T-helper 17 cell (primary cell): ENCODE measurements at places on chromosomes 12 and 14. TPM values are rescaled to one million over a fixed set of nuclear protein-coding genes. Genes with fewer than 3 reads are reported as not detected.

RTL1 gene
- not detected for total RNA-seq

- no peak for DNase-seq
Observed at GRCh38 chr14:75427126-75427481, 718 bp upstream of the JDP2 start.

OR11G2 gene
- not detected for total RNA-seq

DNA sequence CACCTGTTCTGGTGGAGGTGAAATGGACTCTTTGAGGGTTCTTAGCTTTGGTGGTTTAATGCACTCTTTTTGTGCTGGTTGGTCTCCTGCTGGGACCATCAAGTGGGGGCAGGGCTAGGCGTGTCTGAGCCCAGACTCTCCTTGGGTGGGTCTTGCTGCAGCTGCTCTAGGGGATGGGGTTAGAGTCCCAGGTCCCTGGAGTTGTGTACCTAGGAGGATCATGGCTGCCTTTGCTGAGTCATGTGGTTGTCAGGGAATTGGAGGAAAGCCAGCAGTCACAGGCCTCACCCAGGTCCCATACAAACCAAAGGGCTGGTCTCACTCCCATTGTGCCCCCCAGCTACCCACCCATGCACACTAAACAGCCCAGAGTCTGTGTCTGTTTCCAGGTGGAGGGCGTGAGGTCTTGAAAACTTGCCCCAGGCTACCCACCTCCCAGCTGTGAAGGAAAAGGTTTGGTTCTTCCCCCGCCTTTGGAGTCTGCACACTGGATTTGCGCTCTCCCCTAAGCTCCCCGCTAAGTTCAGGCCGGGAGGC, 387.7 kb downstream of the TMTC2 start:
- DNase-seq, result no peak

DNA sequence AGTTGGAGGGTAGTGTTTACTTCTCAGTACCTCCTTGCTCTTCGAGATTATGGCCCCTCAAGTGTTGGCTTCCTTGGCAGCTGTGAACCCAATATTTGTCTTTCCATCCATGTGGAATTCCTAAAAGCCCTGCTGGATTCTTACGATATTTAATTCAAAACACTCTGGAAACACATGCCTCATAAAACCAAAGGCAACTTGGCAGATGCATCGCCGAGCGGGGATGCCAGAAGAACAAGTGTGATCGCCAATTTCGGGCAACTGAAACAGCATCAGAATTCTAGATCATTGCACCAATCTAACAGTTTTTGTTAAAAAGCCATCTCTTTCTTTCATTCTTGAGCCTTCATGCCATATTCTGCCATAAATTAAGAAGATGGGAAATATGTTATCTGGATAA, 934.4 kb downstream of the AACS start:
- DNase-seq, result no peak

CCDC177 gene
- total RNA-seq, result not detected

CISTR gene
- not detected for total RNA-seq

FERMT2 gene
- 3.6 TPM for total RNA-seq

BDKRB2 gene
- not detected for total RNA-seq

GRCh38 chr12:51361161-51362016, 14.9 kb upstream of the CELA1 start:
- DNase-seq, result no peak

DNA sequence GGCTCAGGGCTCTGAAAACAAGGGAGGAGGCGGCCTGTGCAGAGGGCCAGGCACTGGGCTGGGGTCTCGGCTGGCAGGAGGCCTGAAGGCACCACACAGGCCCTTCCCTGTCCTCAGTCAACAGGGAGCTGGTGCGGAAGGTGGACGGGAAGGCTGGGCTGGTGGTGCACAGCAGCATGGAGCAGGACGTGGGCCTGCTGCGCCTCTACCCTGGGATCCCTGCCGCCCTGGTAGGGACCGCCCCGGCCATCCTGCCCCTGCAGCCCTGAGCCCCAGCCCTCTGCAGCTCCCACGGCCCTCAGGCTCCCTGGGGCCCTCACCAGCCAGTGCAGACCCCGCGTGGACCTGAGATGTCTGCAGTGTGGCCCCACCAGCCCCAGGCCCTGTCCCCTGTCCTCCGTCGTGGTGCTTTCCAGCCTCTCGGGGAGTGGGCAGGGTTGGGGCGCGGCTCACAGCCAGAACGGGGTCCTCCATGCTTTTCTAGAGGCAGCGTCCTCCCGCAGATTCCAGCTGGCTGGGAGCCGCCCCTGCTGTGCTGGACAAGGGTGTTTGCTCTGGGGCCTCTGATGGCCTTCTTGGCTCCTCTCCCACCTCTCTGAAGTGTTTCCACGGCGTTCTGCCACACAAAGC, 18.1 kb downstream of the ASPG start:
- DNase-seq, result no peak

ANKRD33 gene
- not detected for total RNA-seq

GRCh38 chr12:457676-458075, 2.1 kb upstream of the B4GALNT3 start:
- no peak for DNase-seq

- no peak for DNase-seq
Observed at GRCh38 chr12:26704684-26705460, 128.1 kb downstream of the ITPR2 start.

GRCh38 chr14:26599291-26599690, 1.5 kb upstream of the NOVA1 start:
- no peak for DNase-seq

IRAK3 gene
- 1.5 TPM for total RNA-seq

DNA sequence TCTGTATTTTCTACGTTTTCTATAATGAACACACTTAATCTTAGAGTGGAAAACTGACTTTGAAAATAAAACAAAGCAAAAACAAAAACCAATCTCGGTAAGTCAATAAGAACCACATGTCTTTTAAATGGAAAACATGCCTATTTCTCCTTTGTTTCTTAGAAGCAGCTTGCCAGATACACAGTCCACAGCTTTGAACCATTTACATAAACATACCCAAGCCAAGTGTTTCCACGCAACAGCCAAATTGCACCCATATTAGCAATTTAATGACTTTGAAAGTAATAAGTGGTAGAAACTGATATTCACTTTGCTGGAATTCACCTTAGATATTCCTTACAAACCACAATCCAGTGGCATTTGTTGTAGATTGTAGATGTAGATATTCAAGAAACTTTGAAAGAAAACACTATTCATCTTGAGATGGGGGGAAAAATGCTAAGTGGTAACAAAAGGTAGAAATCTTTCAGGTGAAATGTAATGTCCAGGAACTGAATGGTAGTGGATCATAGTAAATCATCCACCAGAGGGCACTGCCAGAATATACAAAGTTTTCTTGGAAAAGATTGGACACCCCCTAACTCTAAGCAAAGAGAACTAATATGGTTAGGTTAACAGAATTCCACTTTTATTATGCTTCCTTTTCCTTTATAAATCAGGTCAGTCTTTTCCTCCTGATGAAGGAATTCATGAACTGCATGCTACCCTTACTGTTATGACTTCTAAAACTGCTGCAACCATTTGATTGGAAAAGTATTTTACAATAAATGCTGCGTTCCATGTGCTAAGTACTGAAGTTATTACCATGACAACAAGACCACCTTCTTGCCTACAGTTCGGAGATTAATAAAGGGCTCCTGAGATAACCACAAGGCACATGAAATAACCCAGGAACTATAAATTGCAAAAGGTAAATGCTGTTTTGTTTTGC, 69.8 kb downstream of the RERG start:
- no peak for DNase-seq
